Muscle of leg (tissue), 16 donors: ENCODE measurements at places on chromosomes 5 and 9. TPM values are rescaled to one million over a fixed set of nuclear protein-coding genes. Genes with fewer than 3 reads are reported as not detected.

DNA sequence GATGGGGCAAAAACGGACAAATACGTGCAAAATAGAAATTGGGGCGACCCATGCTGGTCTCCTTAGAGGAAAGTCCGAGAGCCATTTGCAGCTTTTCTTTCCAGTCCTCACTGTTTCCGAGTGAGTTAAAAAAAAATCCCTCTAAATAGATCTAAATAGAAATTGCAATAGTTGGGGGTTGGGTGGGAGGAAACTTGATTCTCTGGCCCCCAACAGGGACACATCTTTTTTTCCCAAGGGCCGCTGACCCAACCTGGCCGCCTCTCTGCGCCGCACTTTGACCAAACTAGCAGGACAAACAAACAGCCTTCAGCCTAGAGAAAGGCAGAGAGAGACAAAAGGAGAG lies 2.8 kb upstream of the NKX2-5 start:
- DNase-seq: no peak

DNA sequence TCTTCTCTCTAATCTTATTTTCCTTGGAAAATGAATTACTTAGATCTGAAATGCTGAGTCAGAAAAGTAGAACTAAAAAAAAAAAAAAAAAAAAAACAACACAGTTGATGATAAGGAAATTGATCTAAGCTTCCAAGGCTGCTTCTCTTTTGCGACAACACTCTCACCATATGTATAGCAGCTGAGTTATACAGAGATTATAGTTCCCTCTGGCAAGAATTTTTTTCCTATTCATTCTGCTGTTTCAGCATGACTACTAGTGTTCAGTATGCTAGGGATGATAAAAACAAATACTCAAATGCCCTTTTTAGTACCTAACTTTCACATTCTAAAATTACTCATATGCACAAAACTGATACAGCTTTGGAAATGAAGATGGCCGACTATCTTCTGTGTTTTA lies 267.3 kb downstream of the MLLT3 start:
- DNase-seq: peak; percentile 48

DNA sequence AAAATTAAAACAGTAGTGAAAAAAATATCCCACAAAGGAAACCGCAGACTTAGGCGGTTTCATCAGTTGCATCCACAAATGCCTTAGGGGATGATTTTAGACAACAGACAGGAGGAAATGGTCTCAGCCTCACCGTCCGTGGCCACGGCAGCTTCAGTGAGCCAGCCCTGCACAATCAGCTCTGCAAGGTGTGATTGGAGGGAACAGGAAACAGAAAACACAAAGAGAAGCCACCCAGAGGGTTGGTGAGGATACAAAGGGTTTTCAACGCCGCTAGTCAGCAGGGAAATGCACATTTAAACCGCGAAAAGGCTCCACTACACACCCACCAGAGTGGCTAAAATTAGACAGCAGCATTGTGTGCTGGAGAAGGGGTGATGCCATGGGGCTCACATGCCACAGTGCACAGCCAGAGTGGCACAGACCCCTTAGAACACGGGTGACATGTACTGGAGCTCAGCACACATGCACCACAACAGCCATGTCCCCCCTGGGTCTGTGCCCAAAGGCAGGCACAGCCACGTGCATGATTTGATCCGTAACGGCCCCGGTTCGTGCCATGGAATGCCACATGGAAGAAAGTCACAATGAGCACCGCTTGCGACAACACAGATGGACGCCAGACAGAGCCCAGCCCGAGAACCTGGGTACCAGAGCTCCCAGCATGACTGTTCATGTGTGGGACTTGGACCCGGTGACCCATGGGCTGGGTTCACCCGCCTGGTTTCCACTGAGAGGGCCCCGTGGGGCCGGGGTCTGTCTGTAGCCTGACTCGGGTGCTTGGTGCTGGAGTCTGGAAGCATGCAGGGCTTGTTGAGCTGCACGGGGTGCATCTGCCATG lies 18.3 kb upstream of the TERT start:
- DNase-seq: no peak

The TERT gene
- 0.23 TPM for polyA plus RNA-seq

GRCh38 chr5:140596321-140596741 lies 31.7 kb downstream of the SLC35A4 start:
- DNase-seq: no peak

The SPINK6 gene
- not detected for polyA plus RNA-seq

- no peak for DNase-seq
Observed at GRCh38 chr5:5006548-5006947, 133.6 kb upstream of the ADAMTS16 start.

The CARD9 gene
- polyA plus RNA-seq: 1.3 TPM

GRCh38 chr9:134340475-134341160 lies 14.4 kb downstream of the RXRA start:
- peak; percentile 62 for DNase-seq

- DNase-seq: no peak
Observed at GRCh38 chr5:98899456-98899855, 29.4 kb downstream of the CHD1 start.

- peak; percentile 67 for DNase-seq
Observed at GRCh38 chr5:170097934-170098333, 7.8 kb upstream of the FOXI1 start.

GRCh38 chr9:87464110-87464991 lies 33.3 kb upstream of the DAPK1 start:
- peak; percentile 43 for DNase-seq

DNA sequence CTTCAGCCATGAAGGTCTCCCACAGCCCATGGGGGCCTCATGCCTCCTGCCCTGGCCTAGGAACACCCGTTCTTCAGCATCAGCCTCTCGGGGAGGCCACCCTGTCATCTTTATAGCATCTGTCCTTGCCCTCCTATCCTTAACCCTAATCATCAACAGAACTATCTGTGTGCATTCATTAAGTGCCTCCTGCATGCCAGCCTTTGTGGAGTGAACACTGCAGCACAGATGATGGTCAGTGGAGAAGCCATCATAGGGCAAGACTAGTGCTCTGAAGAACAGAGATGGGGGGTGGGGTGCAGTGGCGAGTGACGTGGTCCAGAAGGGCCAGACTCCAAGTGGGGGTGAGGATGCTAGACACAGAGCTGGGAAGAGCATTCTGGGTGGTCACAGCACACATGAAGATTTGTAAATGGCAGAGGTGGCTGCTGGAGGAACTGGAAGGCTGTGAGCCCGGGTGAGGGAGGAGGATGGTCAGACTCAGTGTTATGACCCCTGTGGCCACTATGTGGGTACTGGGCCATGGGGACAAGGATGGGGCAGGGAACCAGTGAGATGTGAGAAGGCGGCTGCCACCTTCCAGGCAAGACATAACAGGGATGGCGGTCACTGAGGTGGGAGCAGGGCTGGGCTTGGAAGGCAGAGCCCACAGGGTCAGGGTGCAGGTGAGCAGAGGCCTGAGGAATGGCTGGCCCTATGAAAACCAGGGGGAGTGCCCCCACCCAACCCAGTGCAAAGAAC lies 3.6 kb upstream of the CARD19 start:
- no peak for DNase-seq

The TXN gene
- polyA plus RNA-seq: 92.1 TPM

GRCh38 chr9:78189461-78189860 lies 46.4 kb upstream of the CEP78 start:
- DNase-seq: no peak

The CCL21 gene
- 25.2 TPM for polyA plus RNA-seq

DNA sequence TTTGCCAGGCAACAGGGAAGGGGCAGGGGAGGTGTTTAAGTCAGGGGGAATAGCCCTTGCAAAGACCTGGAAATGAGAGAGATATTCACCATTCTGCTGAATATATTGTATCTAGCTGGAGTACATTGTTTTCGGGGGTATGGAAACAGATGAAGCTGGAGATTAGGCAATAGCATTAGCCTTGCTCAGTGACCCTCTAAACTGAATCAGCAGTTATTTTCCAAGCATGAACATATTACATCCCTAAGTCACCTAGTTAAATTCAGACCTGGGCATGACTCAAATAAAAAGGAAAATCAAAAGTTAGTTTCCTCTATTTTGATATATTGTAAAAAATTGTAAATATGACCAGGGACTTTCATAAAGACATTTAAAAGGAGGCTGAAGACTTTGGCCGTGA lies 544.6 kb upstream of the TRPC7 start:
- no peak for DNase-seq

DNA sequence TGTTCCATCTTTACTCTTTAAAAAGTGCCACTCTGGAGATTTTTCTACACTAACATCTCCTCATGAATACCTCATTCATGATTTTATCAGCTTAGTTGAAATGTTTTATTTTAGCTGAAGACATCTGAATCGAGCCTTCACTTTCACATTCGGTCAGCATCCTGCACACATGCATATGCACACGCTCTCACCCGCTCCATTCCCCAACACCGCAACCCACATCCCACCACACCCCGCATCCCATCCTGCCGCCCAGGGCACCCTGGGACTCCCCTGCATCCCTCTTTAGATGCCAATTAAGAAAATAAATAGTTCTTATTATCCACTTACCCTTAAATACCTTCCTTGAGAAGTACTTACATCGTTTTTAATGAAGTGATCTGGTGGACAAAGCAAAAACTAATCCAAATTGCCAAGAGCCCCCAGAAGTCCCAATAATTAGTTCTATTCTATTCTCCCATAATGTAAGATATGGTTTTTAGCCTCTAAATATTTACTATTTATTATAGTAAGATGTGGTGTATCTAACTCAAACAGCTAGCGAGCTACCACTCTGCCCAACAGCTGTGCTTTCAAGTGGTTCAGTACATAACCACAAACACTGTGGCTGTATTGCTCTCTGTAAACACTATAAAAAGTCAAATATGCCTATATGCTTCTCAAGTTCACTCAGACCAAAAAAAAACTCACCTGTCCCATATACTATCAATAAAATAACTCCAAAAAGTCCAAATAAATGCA lies 38.2 kb downstream of the GZMK start:
- DNase-seq: no peak

GRCh38 chr9:133971981-133972941 lies 19.9 kb downstream of the VAV2 start:
- no peak for DNase-seq

The PCDHA1 gene
- polyA plus RNA-seq: 0.04 TPM

DNA sequence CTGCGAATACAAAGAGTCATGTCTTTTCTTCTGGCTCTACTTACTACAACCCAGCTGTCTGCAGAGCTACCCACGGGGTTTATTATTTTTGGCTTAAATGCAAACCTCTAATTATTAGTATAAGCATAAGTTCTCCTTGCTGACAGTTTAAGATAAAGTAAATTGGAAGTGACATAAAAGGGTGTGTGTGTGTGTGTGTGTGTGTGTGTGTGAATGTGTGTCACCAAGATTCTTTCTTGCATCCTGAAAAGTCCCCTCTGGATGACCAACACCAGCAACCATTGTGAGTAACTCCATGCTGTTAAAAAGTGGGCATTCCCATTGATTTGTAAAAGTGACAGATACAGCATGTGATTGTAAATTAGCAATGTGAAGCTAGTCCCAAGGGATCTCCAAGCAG lies 803.8 kb upstream of the ZNF608 start:
- peak; percentile 70 for DNase-seq

The CSF2 gene
- not detected for polyA plus RNA-seq

DNA sequence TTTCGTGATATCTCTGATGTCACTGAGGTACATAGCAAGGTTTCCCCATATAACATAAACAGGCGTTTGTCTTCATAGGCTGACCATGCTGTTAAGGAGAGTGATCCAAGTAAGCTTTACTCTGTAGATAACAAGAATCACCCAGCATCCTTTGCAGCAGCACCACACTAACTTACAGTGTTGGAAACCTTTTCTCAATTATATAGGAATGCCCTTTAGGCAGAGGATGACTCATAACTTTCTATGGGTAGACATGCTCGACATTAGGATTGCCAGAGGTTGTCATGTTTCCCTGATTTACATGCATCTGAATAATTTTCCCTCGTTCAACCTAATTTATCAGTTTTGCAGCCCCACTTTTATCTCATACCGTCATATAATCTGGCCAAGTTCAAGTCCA lies 870.0 kb upstream of the CDH9 start:
- DNase-seq: no peak
